ENCODE measurements at places on chromosomes 5 and 9.
A peak's percentile ranks its signal among the peaks of the same experiment; 100 is the strongest.

DNA sequence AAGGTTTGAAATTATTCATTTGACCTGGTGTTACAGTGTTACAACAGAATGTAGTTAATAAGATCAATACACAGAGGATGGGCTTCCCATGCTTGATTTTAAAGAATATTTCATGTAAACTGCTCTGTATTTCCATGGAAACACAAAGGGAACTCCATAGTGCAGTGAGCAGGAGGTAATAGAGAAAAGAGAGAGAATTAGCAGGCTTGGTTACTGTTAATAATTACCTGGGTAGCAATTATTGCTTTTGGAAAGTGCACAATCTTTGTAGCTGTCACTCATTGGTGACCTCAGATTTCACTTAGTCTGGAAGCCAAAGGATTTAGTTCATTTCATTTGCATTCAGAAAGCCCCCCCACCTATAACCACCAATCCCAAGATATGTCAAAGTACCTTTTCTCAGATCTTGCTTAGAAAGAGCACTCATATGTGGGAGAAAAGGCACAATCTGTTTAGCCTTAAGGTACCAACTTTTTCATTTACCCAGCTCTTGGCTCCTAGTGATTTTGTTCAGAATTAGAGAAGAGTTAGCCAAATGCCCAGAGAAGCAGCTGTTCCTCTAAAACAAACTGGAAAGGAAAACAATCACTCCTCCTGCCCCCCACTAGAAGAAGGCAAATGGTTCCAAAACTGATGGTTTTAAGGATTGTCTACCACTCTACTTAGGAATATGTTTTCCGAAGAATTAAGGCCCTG lies 234.5 kb upstream of the SLC24A2 start:
- no peak for DNase-seq

DNA sequence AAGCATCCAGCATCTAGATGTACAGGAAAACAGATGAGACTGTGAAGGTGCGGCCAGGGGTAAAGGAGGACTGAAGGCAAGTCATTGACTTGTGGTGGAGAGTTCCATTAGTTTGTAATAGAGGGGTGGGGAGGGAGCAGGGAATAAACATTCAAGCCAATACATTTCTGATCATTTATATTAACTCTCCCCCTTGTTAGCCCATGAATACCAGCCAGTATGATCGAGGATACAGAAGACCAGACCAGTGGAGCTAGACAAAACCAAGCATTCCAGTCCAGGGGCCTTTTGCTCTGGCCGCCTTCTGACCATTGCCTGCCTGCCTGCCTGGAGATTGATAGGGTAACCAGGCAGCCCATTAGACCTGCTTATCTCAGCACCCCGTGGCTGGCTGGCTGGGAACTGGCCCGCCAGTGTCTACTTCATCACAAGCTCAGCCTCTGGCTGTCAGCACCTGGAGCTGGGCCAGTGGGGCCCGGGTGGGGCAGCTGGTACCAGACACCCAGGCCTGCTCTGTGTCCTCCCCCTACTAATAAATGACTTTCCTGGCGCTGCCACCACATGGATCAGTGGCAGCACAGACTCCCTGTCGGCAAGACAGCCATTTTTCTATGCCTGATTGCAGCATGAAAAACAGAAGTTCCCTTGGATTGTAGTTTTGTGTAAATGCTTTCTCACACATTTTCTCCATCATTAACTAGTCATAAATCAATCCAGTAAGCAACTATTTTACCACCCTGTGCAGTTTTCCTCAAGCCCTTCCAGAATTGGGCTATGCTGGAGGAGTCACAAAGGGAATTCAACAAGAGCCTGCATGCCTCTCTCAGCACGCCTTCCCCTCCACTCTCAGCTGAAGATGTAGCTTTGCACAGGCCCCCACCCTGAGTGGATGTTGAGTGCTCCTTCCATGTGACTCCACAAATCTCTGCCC lies 181.3 kb downstream of the SNCAIP start:
- DNase-seq: no peak

- DNase-seq: no peak
Observed at GRCh38 chr9:31519011-31519410, 865.4 kb upstream of the ACO1 start.

GRCh38 chr9:92740009-92740408 lies 24.6 kb downstream of the BICD2 start:
- DNase-seq: no peak

GRCh38 chr9:114000063-114000454 lies 78.0 kb downstream of the AMBP start:
- no peak for DNase-seq

GRCh38 chr5:176860381-176860780 lies 38.8 kb downstream of the HK3 start:
- no peak for DNase-seq

- DNase-seq: peak; percentile 47
Observed at GRCh38 chr9:75108571-75108970, 20.3 kb downstream of the OSTF1 start.

DNA sequence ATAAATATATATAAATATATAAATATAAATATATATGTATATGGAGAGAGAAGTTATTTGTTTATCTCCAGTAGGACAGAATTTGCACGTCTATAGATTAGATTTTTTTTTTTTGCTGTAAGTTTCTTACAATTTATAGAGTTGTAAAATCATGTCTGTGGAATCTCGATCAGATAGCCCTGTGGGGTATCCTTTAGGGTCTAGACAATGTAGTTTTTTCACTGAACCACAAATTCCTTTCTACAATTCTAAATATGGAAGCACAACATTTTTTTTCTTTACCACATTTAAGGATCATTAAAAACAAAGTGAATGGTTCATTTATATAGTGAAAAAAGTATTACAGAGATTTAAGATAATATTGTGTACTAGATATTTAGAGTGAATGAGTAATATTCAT lies 384.2 kb upstream of the ZNF608 start:
- peak; percentile 53 for DNase-seq

GRCh38 chr5:179330186-179330900 lies 14.9 kb downstream of the ADAMTS2 start:
- DNase-seq: no peak

GRCh38 chr9:882416-882924 lies 41.0 kb downstream of the DMRT1 start:
- DNase-seq: no peak

- DNase-seq: no peak
Observed at GRCh38 chr5:81776258-81776657, 25.4 kb upstream of the SSBP2 start.

- DNase-seq: no peak
Observed at GRCh38 chr5:102924963-102925362, 169.9 kb downstream of the PAM start.

- peak; percentile 3 for DNase-seq
Observed at GRCh38 chr9:81268048-81268447, 421.3 kb downstream of the TLE1 start.
